ENCODE measurements at places on chromosomes 5 and 9.

DNA sequence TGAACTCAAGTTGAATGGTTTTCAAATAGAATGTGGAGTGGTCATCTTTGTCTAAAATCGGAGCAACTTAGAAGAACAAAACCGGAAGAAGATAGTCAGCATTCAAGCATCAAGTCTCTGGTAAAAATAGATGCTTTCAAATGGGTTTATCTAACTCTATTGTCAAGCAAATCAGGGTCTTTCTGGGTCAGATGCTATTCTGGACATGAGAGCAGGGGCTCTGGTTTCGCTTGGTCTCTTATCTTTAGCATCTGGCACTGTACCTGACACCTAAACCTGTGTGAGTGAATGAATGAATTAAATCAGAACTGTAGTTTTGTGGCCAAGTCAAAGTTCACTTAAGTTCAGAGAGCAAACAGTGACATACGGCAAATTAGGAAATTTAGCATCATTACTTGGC lies 173.5 kb downstream of the SLIT3 start:
- no peak for DNase-seq

GRCh38 chr9:130451509-130452388 lies 7.0 kb downstream of the ASS1 start:
- DNase-seq = peak; percentile 79

DNA sequence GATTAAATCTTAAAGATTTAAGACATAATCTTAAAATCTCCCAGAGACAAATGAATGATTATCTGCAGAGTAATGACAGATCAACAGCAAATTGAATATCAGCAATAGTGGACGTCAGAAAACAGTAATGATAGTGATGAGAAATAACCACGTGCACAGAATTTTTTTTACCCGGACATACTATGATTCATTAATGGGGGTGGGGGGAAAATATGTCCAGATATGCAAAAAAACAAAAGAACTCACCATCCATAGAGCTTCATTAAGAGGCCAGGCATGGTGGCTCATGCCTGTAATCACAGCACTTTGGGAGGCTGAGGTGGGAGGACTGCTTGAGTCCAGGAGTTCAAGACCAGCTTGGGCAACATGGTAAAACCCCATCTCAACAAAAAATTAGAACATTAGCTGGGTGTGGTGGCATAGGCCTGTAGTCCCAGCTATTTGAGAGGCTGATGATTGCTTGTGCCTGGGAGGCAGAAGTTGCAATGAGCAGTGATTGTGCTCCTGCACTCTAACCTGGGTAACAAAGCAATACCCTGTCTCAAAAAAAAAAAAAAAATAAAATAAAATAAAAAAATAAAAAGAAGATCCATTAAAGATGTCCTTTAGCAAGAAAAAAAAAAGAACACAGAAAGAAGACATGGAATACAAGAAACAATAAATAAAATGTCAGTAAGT lies 30.9 kb upstream of the SHOC1 start:
- no peak for DNase-seq

GRCh38 chr9:27118916-27119315 lies 9.9 kb downstream of the TEK start:
- no peak for DNase-seq

DNA sequence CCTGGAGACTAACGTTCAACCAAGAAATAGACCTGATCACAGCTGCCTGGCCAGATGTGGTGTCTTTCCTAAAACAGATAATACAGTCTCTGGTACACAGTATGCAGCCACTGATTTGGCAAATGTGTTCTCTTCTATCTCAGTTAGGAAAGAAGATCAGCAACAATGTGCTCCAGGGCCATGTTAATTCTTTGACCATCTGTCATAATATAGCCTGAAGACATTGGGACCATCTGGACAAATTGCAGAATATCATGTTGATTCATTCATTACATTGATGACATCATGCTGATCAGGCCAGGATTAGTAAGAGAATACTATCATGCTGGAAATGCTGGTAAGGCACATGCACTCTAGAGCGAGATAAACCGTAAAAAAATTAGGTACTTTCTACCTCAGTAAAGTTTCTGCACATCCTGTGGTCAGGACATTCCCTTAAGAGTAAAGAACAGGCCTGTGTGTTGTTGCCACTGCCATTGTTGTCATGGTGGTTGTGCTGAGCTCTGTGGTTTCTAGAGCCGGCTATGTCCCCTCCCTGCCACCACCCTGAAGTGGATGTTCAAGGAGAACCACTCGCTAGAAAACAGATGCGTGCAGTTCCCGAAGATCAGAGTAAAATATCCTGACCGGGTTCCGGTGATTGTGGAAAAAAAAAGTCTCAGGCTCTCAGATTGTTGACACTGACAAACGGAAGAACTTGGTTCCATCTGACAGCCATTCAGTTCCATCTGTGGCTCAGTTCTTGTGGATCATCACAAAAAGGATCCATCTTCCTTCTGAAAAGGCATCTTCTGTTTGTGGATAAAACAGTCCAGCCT lies 6.4 kb upstream of the JMY start:
- no peak for DNase-seq

DNA sequence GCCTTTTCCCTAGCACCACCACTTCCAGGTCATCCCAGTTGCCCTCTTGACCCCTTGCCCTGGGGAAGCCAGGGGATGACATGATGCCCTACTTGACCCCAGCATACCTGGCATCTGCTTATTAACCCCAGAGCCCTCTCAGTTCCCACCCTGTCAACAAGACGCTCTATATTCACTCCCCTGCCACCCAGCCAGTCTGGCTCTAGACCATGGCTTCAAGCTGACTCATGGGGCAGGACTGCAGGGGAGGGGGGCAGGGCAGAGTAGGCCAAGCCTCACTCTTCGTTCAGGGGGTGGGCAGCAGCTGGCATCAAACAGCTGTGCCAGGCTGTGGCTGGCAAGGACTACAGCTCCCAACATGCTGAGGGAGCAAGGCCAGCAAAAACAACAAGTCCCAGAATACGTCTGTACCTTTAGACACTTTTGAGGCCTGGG lies 5.3 kb downstream of the ATOSB start:
- no peak for DNase-seq

- no peak for DNase-seq
These were observed 6.4 kb upstream of the PLPP1 start for GRCh38 chr5:55541056-55541635.

DNA sequence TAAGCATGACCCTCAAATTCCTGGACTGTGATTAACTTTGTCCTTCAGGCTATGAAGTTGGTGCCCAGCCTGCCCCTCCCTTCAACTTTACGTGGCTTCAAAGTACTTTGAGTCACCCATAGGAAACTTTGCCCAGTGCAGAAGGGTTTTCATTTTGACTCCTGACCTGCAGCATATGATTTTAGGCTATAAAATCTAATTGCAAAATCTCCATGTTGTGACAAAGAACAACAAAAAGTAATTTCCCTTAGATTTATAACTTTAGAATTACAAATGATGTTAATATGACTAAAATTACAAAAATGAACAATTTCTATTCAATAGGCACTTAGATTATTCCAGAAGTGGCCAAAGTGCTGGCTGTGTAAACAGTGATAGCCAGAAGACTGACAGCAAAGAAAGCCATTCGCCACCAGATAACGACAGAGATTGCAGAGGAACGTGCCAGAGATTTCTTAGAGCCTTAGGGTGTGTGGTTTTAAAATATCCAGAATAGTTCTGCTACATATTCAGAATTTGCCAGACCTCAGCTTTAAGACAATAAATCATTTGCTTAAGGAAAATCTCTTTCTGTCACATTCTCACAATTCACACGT lies 197.4 kb downstream of the SEMA5A start:
- no peak for DNase-seq

DNA sequence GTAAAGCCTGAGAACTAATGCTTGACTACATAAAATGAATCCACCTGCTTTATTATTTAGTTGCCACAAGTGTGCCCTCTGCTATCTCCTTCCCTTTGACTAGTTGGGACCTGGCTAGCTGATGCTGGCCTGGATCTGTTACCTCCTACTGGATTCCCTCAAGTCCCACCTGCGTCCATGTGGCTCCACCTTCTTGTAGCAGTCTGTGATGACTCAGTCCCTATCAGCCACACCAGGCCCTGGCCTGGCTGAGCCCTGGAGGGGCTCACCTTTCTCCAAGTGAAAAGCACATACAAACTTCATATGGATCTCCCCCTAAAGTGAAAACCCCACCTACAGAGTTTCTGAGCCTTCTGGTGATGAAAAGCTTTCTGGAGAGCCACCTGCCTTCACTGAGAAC lies 611.4 kb downstream of the SEMA5A start:
- no peak for DNase-seq

GRCh38 chr5:155728857-155729683 lies 597.9 kb upstream of the SGCD start:
- DNase-seq = no peak

DNA sequence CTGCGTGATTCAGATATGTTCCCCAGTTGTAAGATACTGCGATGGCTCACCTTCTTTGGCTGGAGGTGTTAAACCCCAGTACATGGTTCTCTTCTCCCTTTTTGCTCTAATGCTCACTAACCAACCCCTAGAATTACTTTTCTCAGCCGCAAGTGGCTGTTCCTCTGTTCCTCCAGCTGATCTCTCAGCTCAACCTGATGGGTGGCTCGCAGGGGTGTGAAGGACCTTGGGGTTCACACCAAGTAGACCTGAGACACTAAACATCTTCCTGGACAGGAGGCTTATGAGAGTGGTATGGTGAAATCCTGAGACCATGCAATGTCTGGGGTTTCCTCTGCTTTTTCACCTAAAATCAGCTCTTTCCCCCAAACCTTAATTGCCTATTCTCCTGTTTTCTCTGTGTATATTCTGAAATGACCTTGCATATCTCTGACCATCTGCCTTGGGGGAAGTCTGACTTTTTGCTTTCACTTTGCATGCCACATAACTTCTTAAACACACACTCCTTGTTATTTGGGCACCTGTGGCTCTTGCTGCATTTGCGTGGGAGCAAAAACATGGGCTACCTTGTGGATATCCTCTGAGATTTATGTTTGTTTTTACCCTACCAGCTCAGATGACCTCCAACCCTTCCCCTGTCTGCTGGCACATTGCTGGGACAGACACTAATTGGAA lies 15.9 kb upstream of the IFNA14 start:
- no peak for DNase-seq

DNA sequence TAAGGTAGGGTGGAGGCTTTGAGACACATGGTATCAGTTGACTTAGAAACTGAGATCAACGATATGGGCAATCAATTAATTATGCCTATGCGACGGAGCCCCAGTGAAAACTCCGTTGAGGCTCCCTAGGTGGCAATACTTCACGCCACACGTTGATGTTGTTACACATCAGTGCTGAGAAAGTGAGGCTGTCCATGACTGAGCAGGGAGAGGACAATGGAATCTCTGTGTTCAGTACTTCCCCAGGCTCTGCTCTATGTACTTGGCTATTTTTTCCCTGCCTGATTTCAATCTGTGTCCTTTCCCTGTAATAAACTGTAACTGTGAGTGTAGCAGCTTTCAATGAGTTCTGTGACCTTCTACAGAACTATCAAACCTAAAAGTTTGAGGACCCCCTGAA lies 211.7 kb downstream of the SNCAIP start:
- DNase-seq = no peak

DNA sequence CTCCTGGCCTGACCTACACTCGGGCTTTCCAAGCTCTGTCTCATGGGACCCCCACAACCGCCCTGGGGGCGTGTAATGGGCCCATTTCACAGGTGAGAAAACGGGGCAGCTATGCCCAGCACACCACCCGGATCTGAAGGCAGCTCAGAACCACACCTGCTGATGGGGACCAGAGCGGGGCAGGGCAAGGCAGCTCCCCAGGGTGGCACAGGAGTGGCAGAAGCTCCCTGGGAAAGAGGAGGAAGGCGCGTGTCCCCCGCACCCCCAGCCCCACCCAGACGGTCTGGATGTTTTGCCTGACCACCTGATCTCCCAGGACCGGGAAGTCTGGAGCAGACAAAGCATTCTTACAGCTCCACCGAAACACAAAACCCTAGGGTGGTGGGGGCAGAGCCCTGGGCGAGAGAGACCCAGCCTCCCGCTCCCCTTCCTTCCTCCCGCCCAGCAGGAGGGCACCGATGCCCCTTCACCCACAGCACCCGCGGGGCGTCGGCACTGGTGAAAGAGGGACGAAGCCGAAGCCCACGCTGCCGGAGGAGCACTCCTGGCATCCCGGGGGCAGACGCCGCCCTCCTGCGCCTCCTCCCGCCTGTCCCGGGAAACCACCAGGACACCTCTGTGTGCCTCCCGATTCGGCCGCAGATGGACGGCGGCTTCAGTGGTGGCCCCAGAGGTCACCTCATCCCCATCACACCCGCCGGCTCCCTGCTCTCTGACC lies 14.5 kb downstream of the NOTCH1 start:
- DNase-seq = no peak

GRCh38 chr5:123450640-123451039 lies 27.4 kb upstream of the CEP120 start:
- peak; percentile 46 for DNase-seq

GRCh38 chr9:113675475-113675941 lies 200.6 kb upstream of the ZNF618 start:
- no peak for DNase-seq

- no peak for DNase-seq
These were observed 2381.7 kb downstream of the MAT2B start for GRCh38 chr5:165887147-165887546.

DNA sequence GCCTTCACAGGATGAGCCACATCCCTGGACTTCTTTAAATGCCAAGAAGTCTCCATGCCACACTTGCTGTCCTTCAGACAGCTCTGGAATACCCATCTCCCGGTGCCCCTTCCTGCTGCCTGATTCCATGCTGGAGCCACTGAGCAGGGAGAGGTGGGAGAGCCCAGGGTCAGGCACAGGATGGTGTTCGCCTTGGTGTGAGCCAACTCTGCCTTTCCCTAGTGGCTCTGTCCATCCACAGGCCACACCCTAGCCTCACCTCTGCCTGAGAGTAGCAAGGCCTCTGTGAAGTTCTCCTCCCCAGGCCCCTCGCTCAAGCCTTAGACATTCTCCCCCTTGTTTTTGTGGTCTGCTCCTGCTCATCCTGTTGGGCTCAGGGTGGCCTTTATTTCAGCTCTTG lies 54.2 kb upstream of the ANGPTL2 start:
- no peak for DNase-seq

DNA sequence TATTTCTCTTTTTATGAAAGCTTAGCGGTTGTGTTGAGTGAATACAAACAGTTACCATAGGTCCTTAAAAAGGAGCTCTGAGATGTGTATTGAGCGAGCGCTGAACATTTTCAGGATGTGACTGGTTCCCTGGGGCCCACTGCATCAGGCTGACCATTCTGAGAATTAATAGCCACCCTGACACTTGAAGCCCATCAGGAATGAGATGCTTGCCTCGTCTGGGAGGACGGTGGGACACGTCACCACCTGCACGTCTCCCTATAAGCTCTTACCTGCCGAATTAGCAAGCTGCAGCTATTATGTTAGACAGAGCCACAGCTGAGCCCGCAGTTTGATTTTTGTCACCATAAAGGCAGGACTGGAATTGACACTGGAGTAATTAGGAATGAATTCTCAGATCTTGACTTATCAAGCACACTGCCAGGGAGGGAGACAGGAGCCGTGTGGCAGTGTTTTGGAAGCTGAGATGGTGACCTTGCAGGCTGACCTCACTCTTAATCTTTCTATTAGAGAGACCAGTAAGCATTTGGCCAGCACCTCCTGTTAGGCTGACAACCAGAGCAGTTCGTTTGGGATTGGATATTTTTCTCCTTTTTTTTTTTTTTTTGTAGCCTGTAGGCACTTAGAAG lies 373.1 kb upstream of the WWC1 start:
- no peak for DNase-seq

- DNase-seq = peak; percentile 10
These were observed 225.8 kb downstream of the MELK start for GRCh38 chr9:36798350-36799065.

All from NCI-H774 (cell line).